ENCODE measurements at places on chromosomes 11 and 22.

GRCh38 chr11:123718469-123718868, 23.0 kb downstream of the ZNF202 start:
- no peak for DNase-seq

DNA sequence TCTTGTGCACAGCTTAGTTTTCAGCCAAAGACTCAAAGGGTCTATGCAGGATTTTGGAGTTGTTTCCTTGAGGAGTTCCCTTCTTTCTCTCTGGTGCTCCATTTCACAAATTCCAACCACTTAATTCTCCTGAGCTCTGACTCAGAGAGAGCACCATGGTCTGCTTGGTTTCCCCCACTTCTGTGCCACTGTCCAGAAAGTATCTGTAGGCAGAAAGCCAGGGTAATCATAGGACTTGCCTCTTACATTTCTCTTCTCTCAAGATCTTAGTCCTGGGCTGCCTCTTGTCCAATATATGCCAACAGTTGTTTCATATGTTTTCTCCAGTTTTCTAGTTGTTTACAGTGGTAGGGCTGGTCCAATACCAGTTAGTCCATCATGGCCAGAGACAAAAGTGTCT, 6.4 kb upstream of the MRGPRD start:
- DNase-seq = no peak

- DNase-seq = no peak
These were observed 4.5 kb downstream of the RIN1 start for GRCh38 chr11:66331542-66332370.

GRCh38 chr22:17130199-17130598, 9.0 kb upstream of the TMEM121B start:
- DNase-seq = no peak

DNA sequence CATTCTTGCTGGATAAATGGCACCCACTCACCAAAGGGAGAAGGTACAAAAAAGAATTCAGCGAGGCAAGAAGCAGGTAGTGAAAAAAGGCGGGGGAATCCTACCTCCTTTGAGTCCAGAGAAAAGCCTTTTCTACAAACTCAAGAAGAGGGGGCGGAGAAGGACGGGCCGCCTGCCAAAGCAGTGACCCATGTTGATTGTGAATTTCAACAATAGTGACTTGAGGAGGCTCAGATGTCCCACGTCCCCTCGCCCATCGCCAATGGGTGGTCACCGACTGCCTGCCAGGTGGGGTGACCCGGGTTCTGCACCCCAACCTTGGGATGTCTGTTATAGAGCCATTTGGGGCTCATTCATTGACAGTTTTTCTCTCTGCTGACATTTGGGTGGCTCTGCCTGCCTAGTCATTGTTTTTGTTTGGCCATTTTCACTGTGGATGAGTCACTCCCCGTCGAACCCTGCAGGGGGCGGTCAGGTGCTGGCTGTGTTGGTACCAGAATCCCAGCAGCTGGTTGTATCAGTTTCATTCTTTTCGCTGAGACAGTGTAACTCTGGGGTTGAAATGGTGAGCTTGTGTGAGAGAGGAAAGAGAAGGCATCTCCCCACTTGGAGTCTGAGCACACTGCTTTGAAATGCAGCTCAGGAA, 163.4 kb upstream of the NCAM1 start:
- DNase-seq = peak; percentile 27

- peak; percentile 73 for DNase-seq
These were observed 56.1 kb downstream of the AMBRA1 start for GRCh38 chr11:46537537-46538295.

GRCh38 chr11:69172674-69173073, 16.9 kb downstream of the SMIM38 start:
- no peak for DNase-seq

GRCh38 chr11:40215556-40215955, 1243.9 kb downstream of the LRRC4C start:
- no peak for DNase-seq

DNA sequence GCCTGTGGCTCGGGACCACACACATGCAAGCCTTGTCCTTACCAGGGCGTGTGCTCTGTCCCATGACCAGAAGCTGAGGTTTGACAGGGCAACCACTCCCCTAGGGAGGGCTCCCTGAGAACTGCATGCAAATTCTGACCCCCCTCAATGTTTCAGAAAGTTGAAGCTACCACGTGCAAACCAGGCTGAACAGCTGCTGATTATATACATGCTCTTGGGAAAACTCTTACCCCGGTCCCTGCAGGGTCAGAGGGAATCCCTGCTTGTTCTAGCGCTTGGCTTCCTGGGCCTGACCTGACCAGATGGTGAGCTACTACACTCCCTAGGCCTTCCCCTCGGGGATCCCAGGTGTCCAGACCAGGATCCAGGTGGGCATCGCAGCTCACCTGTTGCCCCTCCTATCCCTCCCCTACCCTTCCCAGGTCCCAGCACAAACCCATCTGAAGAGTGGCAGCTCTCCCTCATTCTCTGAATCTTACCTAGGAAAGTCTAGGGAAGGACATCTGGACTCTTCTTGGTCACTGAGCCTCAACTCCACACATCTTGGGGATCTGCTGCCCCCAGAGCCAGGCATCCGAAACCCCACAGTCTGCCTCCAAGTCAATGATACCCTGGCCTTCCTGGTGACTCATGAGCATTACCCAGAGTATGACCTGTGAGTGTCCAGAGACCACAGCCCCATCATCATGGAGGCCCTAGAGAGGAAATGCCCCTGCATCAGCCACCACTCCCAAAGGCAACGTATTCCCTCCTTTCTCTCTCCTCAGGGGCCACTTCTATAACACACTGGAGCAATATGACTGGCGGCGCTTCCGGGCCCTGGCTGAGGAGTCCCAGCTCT, 61.5 kb downstream of the BTG4 start:
- DNase-seq = no peak

GRCh38 chr11:43784301-43784700, 96.3 kb upstream of the ALKBH3 start:
- DNase-seq = no peak

DNA sequence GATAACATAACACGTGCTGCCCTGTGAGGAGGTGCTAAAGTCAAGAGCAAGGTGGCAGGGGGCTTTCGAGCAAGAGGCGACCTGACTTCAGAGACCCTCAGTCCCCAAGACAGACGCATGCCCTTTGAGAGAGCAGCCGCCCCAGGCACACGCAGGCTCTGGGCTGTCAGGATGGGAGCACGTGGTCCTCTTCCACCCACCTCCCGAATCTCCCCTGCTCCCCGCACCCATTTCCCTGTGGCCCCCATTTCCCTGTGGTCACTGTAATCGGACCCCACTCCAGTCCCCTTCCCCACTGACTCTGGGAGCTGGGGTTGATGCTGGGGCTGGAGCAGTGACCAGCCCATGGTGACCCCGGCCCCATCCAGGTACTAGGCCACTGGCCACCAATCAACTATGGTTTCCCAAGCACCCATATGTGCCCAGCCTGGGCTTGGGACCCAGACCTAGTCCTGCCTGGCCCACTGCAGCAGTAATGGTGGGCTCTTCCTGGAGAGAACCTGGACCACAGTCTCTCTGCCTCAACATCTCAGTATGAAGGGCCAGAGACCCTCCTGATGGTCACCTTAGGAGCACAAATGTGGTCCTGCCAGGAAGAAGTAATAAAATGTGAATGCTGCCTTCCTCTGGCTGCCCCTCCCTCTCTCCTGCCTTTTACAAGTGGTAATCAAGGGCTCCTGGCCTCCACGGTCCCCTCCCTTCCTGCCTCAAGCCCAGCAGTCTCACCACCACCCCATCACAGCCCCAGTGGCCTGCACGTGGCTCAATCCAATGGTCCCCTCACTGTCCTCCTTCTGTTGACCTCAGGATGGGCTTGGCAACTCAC, 39.0 kb downstream of the IGLL5 start:
- DNase-seq = no peak

DNA sequence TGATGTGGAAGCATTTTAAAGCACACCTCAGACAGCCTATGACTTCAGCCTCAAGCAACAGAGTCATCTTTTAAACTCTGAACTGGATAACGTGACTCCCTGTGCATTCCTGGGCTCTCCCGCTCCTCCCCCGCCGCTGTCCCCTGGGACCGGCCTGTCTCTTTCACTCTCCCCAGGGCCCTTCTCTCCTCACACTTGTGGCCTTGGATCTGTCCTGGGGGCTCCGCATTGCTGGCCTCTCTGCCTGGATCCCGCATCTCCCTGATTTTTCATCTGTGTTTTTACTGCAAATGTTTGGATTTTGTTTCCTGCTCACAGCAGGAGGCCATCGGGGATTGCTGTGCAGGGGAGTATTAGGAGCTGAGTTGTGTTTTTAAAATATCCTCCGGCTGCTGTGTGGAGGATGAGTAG, 15.4 kb downstream of the C11orf24 start:
- DNase-seq = no peak

GRCh38 chr22:21652010-21652546, 10.0 kb downstream of the SDF2L1 start:
- DNase-seq = peak; percentile 95

DNA sequence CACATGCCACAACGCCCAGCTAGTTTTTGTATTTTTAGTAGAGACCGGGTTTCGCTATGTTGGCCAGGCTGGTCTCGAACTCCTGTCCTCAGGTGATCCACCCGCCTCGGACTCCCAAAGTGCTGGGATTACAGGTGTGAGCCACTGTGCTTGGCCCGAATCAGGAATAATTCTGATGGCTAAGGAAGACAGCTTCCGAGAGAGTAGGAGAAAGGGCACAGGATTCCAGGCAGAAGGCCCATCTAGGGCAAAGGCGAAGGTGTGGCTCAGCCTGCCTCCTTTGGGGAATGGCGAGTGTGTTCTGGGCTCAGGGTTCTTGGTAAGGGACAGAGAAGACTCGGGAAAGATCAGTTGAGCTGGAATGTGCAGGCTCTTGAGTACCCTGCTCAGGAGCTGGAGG, 1.6 kb upstream of the SYCE3 start:
- DNase-seq = no peak

- no peak for DNase-seq
These were observed 70.0 kb downstream of the MICAL3 start for GRCh38 chr22:17954200-17954859.

DNA sequence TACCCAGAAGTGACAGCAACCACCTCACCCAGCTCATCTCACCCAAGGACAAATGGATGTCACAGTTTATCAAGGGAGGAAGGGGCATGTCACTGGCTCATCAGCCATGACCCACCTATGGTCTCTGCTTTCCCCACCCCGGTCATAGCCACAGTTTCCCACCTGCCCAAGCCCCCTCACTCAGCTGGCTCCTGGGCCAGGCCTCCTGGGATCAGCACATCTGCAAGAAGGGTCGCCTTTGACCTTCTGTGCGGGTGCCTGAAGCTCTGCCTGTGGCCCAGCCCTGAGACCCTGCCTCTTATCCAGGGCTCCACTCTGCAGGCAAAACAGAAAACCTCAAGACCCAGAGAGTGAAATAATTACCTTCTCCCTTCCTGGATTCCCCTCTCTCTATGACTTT, 236.4 kb downstream of the BUD13 start:
- DNase-seq = no peak

DNA sequence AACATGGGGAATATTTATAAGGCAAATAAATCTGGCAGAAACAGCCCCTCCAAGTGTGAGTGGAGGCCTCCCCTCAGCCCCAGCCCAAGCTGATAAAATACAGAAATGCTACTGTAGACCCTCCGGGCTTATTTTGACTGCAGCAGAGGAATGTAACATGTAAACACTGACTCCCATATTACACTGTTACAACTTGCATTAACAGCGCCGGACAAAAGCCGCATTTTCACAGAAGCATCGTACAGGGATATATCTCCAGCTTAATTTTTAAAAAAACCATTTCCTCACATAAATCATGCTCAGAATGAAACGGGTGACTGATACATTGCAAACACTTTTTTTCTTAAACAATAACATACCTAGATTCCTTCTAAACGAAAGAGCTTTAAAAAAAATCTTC, 36.6 kb upstream of the COMT start:
- DNase-seq = no peak

GRCh38 chr22:24871611-24872205, 65.7 kb downstream of the SGSM1 start:
- peak; percentile 12 for DNase-seq

DNA sequence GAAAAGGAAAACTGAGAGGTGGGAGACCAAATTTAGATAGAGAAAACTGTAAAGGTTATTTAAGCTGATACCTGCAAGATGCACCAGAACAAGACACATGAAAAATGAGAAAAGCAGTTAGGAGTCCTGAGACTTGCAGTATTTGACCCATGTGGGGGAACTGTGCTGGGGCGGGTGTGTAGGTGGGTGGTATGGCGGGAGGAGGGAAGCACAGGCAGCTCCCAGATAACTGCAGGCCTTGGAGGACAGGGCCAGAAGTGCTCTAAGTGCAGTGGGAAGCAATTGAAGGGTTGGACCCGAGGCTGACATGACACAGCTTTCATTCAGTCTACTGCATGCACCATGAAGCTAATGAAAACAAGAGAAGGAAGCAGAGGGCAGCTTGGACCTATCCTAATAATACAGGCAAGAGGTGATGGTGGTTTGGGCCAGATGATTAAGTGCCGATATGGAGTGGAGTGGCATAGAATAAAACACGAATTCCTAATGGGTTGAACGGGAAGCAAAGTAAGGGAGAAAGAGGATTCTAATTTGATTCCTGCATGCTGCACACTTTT, 48.0 kb upstream of the ANO3 start:
- DNase-seq = no peak

DNA sequence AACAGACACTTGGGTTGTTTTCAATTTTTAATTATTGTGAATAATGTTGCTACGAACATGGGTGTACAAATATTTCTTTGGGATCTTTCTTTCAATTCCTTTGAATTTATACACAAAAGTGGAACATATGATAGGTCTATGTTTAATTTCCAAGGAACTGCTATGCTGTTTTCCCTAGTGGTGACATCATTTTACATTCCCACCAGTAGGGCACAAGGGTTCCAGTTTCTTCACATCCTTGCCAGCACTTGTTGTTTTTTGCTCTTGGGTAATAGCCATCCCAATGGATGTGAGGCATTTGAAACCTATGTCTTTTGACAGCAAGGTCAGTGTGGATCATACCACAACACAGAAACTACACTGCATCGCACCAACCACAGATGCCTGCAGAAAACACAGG, 41.8 kb upstream of the SCN3B start:
- no peak for DNase-seq

GRCh38 chr11:107370390-107370789, 87.2 kb downstream of the CWF19L2 start:
- no peak for DNase-seq

DNA sequence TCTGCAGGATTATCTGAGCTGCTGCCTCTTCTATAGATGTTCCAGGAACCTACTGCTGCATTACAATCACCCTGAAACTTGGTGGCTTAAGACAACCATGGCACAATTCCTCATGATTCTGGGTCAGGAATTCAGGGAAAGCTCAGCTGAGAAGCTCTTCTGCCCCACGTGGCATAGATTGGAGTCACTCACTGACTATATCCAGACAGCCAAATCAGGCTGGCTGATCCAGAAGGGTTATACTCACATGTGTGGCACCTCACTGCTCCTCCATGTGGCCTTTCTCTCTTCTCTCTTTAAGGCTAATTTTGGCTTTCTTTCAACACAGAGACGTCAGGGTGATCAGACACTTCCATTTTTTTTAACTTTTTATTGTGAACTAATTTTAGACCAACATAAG, 125.5 kb downstream of the BBOX1 start:
- DNase-seq = no peak

DNA sequence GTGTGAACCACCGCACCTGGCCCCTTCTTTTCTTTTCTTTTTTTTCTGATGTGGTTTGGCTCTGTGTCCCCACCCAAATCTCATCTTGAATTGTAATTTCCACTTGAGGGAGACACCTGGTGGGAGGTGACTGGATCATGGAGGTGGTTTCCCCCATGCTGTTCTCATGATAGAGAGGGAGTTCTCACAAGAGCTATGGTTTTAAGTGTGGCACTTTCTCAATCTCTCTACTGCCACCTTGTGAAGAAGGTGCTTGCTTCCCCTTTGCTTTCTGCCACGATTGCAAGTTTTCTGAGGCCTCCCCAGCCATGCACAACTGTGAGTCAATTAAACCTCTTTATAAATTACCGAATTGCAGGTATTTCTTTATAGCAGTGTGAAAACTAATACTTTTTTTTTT, 4.9 kb upstream of the TCN2 start:
- peak; percentile 40 for DNase-seq

All from activated CD4-positive, alpha-beta T cell treated with anti-CD3 and anti-CD28 coated beads, Interleukin-2, amount 50 U/mL, for 16 hours (primary cell).